ENCODE measurements at places on chromosomes 12 and 14. TPM values are rescaled to one million over a fixed set of nuclear protein-coding genes. Genes with fewer than 3 reads are reported as not detected.

The ATG101 gene
- 49.7 TPM for total RNA-seq

The C12orf56 gene
- total RNA-seq, result not detected

The KRT71 gene
- total RNA-seq, result not detected

The KRT6C gene
- total RNA-seq, result not detected

The GLI1 gene
- 0.55 TPM for total RNA-seq

The CCDC197 gene
- total RNA-seq, result not detected

The KMT2D gene
- total RNA-seq, result 79.4 TPM

The DNAAF2 gene
- 17.6 TPM for total RNA-seq

The AICDA gene
- 0.18 TPM for total RNA-seq

The TRIM9 gene
- total RNA-seq, result 1.0 TPM

The FAM90A1 gene
- not detected for total RNA-seq

The TMPRSS12 gene
- total RNA-seq, result not detected

The GLIPR1 gene
- 22.2 TPM for total RNA-seq

The CIDEB gene
- total RNA-seq, result 12.7 TPM

Measured in CD8-positive, alpha-beta memory T cell (primary cell).